NCI-H1417 treated with DMSO at 0.1 percent for 48 hours (cell line): ENCODE measurements at places on chromosomes 6 and 20.

DNA sequence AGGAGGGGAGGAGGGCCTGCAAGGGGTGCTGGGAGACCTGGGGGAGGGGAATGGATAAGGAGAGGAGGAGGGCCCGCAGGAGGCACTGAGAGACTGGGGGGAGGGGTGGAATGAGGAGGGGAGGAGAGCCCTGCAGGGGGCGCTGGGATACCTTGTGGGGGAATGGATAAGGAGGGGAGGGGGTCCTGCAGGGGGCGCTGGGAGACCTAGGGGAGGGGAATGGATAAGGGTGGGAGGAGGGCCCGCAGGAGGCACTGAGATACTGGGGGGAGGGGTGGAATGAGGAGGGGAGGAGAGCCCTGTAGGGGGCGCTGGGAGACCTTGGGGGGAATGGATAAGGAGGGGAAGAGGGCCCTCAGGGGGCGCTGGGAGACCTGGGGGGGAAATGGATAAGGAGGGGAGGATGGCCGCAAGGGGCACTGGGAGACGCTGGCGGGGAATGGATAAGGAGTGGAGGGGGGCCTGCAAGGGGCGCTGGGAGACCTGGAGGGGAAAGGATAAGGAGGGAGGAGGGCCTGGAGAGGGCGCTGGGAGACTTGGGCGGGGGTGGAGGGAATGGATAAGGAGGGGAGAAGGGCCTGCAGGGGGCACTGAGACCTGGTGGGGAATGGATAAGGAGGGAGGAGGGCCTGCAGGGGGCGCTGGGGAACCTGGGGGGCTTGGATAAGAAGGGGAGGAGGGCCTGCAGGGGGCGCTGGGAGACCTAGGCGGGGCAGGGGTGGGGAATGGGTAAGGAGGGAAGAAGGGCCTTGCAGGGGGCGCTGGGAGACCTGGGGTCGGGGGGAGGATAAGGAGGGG, 1.3 kb upstream of the CTCFL start:
- DNase-seq = no peak

DNA sequence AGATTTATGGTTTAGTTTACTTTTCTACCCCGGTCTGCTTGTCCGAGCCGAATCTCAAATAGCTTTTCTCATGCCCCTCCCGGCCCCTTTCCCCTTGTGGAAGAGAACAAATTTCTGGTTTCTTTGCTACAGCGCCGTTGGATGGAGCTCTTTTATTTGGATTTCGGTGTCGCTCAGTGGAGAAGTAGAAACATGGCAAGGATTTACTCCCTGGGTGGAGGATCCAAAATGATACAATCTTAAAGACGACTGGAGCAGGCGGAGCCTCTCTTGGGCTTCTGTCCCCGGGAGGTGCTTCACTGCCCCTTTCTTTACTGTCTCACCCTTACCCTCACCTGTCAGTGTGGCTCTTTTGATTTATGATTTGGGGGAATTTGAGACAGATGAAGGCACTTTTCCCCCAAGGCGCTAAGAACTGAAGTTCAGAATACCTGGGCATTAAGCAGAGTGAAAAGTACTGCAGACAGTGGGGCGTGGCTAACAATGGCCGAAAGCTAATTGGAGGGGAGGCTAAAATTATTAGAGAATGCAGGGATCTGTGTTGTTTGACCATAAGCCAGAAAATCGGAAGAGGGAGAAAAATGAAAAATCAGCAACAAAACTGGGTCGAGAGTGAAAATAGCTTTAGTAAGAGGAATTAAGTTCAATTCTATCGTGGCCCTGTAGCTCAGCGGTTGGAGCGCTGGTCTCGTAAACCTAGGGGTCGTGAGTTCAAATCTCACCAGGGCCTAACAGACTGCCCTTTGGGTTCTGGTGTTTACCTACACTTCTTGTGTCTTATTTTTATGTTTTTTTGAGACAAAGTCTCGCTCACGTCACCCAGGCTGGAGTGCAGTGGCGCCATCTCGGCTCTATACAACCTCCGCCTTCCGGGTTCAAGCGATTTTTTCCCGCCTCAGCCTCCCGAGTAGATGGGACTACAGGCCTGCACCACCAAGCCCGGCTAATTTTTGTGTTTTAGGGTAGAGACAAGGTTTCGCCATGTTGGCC, 145.1 kb upstream of the ZNF184 start:
- DNase-seq = no peak

GRCh38 chr20:46226602-46227001, 81.7 kb downstream of the CDH22 start:
- no peak for DNase-seq

DNA sequence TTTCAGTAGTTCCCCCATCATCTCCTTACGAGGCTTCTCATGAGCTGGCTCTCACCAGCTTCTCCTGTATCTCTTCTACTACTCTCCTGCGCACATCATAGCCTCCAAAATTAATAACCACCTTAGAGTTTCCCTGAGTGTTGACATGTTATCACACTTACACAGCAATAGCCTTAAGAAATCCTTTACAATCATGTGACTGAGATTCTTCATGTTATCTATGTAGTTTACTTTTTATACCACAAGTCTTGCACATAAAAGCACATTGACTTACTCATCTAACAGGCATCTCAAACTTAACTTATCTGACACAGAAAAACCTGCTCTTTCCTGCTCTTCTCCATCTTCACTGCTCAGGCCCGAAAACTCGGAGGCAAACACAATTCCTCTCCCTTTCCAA, 103.7 kb upstream of the TAB2 start:
- DNase-seq = no peak

- DNase-seq = no peak
These were observed 97.1 kb downstream of the CTNNBL1 start for GRCh38 chr20:37790900-37791299.

- no peak for DNase-seq
These were observed 245.8 kb upstream of the JAG1 start for GRCh38 chr20:10919396-10920140.

DNA sequence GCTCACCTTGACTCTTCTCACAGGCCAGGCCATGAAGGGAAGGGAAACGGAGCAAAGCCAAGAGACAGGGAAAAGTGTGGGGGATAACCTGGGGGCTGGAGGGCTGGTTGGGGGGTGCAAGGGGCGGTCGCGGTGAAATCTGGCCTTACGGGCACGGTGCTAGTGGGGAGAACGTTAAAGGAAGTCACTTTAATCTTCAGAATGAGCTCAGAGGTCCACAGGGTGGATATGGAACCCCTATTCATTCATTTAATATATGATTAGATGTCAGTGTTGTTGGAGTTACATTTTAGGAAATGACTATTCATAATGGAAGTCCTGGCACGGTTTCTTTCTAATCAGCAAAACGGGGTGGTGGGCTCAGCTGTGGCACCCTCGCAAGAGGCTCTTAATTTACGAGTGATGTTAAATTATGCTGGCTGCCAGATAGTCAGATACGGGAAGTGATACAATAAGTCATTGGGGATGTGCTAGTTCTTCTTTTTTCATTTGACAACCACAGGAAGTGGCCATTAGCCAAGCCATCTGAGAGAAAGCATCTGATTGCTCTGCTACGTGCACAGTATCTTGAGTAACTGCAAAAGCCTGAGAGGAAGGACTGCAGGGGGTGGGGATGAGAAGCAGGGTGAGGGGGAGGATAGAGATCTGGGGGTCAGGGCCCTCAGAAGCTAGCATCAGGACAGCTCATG, 253.0 kb downstream of the QKI start:
- no peak for DNase-seq

- DNase-seq = no peak
These were observed 160.5 kb upstream of the LAMP5 start for GRCh38 chr20:9353916-9354276.

- DNase-seq = no peak
These were observed 47.7 kb downstream of the PYGB start for GRCh38 chr20:25295386-25296093.

DNA sequence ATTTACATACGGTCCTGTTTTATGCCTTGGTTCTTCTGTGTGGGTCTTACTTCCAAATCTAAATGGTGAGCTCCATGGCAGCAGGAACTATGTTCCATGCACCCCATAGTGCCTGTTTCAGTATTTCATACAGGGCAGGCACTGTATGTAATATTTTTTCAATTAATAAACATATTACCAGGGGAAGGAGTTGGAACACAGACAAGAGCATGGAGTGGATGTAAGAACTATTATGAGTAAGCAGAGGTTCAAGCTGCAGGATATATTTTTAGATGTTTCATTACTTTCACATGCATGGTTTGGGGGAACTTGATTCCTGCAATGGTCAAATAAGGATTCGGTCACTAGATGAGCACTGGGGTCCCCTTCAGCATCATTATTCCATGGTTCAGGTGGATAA, 108.3 kb downstream of the KIF13A start:
- no peak for DNase-seq
